ENCODE measurements at places on chromosomes 2 and 18. TPM values are rescaled to one million over a fixed set of nuclear protein-coding genes. Genes with fewer than 3 reads are reported as not detected.

SULT1C2 gene
- polyA plus RNA-seq, result not detected

MYO3B gene
- not detected for polyA plus RNA-seq

MGAT4A gene
- polyA plus RNA-seq, result 98.7 TPM

GREB1 gene
- polyA plus RNA-seq, result 0.32 TPM

FAM98A gene
- polyA plus RNA-seq, result 151 TPM

FAM237A gene
- polyA plus RNA-seq, result 7.1 TPM

NLRC4 gene
- 0.84 TPM for polyA plus RNA-seq

Measured in Purkinje cell (primary cell).